ENCODE measurements at places on chromosomes 7 and 10.

GRCh38 chr10:30992681-30993080 is 39.0 kb downstream of the ZNF438 start:
- DNase-seq, result no peak

GRCh38 chr7:123863461-123863860 is 18.5 kb downstream of the HYAL4 start:
- no peak for DNase-seq

DNA sequence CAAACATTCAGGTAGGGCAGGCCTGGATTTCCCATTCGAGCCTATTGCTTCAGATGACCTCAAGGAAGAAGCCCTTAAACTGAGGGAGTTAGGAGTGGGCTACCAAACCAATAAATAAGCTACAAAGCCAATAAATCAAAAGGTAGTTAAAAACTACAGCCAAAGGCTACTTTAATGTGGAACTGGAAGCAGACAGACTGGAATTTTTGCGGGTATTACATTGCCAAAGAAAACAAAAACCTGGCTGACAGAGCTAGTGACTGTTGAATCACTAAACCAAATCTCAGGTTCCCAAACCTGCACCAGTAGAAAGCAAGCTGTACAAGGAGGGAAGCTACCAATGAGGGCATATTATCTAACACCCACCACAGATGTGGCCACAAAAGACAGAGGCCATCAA is 315.6 kb downstream of the GRM8 start:
- DNase-seq, result no peak

DNA sequence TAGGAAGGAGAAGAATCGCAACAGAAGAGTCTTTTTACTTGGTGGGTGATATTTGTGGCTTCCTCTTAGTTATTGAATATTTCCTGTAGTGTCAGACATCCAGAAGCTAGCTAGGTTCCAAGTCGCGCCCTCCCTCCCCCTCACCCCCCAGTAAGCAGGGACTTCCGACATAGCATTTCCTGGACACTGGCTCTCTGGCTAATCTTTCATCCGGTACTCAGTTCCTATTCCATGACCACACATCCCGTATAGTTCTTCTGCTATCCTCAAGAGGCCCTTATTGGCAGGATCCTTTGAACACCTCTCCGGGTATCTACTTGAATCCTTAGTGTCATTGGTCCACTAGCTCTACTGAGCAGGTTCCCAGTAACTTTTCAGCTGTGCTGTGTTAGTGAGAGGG is 167.8 kb downstream of the HDAC9 start:
- DNase-seq, result no peak

DNA sequence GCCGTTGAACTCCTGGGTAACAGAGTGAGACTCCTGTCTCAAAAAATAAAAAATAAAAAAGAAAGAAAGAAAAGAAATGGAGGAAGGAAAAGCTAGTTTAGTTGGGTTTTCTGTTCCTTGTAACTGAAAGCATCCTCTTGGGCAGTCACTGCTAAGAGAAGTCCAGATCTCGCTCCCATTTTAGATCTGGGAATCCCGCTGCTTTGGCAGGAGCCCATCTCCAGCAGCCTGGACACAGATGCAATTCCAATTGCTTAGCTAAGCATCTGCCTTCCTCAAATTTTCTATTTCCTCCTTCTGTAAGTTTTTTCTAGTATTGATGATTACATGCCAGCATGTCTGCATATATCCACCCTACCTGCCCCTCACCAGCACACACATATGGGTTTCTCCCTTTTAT is 54.1 kb downstream of the DENND2A start:
- no peak for DNase-seq

GRCh38 chr7:139457153-139457946 is 26.1 kb downstream of the KLRG2 start:
- DNase-seq, result no peak

GRCh38 chr10:75021379-75022249 is 89.8 kb upstream of the SAMD8 start:
- DNase-seq, result no peak

DNA sequence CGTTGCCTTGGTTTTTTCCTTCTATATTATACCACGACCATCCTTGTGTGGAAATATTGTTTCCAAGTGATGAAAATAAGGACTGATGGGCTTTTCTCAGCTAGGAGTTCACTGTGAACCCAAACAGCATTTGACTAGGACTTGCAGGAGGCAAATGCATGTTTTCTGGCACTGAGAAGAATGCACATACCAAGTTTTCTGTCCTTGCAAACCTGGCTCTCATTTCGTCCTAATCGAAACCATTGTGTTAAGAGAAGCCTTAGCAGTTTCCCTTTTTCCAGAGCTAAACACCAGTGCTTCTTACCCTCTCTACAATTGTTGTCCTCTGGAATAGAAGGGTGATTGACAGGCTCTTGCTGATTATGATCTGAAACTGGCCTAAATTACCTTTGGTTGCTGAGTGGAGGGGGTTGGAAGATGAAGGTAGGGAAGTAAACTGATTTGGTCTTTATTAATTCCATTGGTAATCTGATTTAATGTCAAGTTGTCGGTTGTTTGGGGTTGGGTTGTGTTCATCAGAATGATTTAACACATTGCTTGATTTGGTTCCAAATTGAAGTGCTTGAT is 33.1 kb upstream of the ELMO1 start:
- DNase-seq, result no peak
